ENCODE measurements at places on chromosomes 13 and 19.

DNA sequence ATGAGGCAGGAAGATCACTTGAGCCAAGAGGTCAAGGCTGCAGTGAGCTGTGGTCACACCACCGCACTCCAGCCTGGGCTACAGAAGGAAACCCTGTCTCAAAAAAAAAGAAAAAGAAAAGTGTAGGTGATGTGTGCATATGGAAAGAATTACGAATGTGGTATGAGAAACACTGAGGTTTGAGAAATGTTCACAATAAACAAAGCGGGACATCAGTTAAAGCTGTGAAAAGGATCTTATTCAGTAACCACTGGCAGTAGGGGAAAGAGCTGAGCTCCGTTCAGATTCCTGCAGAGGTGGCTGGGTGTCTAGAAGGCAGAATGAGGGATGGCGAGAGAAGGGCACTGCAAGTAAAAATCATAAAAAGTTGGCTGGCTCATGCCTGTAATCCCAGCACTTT lies 4.1 kb upstream of the IGSF23 start:
- no peak for DNase-seq

DNA sequence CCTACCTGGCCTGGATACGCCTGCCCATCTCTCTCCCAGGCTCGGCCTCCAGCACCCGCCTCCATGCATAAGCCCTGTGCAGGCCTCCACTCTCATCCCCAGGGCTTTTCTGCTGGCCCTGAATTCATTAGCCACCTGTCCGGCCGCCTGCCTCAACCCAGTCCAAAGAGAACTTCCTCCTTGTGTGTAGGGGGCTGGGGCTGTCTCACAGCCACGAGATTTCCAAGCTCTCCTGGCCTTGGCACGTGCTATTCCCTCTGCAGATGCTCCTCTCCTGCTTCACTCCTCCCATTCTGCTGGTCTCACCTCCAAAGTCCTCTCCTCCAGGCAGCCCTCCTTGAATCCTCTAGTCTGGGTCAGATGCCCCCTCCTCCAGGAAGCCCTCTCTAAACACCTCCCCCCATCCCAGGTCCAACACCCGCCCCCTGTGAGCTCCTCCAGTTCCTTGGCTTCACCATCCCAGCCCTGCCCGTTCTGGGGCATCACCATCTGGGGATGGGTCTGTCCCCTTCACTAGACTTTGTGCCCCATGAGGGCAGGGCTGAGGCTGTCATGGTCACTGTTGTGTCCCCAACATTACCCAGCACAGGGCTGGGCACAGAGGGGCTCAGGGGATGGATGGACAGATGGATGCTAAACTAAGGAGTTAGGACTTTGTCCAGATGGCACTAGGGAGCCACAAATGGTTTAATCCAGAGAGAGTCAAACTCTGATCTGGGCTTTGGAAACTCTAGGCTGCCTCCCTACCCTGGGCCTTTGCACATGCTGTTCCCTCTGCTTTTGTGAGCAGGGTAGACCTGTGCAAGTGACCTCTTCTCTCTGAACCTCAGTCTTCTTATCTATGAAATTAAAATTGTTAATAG lies 14.8 kb downstream of the MEIS3 start:
- DNase-seq = no peak

DNA sequence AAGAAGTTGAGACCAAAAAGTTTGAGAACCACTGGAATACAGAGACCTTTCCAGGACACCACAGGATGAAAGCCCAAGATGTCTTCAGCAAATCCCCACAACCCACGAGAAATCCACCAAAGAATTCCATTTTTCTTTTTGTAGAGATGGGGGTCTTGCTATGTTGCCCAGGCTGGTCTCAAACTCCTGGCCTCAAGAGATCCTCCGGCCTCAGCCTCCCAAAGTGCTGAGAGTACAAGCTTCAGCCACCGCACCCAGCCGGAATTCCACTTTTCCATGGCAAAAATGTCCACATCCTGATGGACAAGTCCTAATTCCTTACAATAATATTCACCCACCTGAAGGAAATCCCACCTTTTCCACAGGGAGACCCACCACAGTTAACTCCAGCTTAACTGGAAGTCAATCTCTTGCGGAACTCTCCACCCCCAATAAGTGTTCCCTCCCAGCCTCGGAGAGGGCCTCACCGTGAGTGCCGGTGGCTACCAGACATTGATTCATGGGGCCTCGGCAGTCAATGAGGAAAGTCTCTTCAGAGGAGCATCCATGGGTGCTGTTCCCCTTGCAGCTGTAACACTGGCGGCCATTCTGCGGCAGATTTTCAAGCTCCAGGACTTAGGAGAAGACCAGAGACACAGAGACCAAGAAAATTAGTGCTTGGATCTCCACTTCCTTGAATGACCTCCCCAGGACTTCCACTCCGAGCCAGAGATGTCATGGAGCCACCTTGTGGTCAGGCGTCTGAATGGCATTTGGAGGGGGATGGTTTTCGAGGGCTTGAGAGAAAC lies 12.3 kb upstream of the CADM4 start:
- no peak for DNase-seq

- no peak for DNase-seq
Measured at GRCh38 chr19:54614726-54615125, 15.6 kb upstream of the LILRB1 start.

GRCh38 chr13:98397221-98397620 lies 179.7 kb downstream of the STK24 start:
- no peak for DNase-seq

DNA sequence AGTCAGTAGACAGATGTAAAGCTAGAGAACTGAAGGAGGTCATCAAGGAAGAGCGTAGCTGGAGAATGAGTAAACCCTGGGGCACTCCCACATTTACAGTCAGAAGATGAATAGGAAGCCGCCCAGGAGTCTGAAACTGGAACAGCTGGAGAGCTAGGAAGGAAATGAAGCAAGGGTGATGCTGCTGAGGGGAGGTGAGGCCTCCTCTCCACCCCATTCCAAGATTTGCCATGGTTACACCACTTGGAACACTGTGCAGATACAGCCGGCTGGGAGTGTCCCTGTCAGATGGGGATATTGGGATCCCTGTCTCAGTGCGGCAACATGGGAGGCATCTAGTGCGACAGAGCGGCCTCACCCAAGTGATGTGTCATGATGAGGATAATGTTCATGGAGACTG lies 51.8 kb upstream of the GPI start:
- DNase-seq = no peak

DNA sequence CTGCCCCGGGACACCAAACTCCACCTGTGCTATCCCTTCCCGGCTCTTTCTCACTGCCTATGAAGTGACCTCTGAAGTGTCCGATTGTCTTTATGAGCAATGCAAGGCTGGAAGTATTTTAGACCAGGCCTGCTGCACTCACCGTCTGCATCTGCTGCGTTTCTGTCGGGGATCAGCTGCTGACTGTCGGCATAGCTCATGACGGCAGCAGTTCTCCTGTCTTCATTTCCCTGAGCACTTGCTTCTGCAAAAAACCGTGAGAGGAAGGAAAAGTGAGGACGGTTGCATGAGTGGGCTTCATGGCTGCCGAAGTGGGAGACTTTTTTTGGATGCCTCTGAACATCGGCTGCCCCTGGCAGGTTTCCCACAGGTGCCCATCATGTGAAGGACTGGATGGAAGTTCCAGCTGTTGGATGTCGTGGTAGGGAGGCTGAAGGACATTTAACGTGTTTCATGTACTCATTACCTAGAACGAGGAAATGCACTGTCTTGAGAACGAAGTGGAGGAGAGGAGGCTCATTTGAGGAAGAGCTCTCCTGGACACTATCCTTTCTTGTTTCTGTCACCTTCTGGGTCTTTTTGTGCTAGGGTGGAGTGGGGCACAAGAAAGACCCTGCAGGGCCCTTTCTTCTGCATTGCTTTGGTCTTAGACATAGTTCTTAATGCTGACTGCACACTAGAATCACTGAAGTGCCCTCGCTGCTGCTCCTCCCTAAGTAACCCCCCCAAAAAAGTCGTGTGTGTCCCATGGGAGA lies 94.7 kb downstream of the RNASEH2B start:
- DNase-seq = no peak

DNA sequence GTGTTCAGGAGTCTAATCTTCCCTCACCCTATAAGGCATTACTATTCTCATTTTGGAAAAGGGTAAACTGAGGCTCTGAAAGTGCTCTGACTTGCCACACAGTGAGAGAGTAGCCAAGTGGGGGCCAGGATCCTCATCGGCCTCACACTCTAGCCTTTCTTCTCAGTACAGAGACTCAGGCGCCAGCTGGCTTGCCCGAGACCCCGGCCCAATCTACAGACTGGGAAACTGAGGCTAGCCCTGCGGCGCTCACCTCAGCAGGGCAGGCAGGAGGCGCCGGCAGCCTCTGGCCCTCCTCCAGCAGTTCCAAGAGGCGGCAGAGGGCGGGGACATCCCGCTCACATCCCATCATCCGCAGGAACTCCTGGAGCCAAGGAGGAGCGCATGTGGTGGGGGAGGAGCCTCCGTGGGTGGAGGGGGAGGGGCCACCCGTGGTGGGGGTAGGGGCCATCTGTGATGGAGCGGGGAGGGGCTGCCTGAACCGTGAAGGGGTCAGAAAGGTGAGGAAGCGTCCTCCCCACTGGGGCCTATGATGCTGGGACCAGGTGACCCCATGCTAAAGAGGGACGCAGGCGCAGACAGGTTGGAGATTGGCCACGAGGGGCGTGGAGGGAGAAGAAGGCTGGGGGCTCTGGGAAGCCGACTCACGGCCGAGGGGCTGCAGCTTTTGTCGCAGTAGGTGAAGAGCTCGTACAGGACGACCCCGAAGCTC lies 8.7 kb upstream of the INSL3 start:
- DNase-seq = no peak

DNA sequence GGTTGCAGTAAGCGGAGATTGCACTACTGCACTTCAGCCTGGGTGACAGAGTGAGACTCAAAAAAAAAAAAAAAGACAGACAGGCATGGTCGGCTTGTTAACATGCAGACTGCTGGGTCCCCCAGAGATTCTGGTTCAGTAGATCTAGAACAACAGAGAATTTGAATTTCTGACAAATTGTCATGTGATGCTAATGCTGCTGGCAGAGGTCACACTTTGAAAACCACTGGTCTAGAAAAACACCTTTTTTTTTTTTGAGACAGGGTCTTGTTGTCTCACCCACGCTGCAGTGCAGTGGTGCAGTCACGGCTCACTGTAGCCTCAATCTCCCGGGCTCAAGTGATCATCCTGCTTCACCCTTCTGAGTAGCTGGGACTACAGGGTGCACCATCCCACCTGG lies 7.7 kb upstream of the LRFN3 start:
- no peak for DNase-seq

GRCh38 chr13:22061806-22062391 lies 391.0 kb downstream of the FGF9 start:
- no peak for DNase-seq

GRCh38 chr19:40542202-40542859 lies 34.3 kb upstream of the SHKBP1 start:
- no peak for DNase-seq

- DNase-seq = no peak
Measured at GRCh38 chr19:28578208-28578607, 634.7 kb downstream of the UQCRFS1 start.

DNA sequence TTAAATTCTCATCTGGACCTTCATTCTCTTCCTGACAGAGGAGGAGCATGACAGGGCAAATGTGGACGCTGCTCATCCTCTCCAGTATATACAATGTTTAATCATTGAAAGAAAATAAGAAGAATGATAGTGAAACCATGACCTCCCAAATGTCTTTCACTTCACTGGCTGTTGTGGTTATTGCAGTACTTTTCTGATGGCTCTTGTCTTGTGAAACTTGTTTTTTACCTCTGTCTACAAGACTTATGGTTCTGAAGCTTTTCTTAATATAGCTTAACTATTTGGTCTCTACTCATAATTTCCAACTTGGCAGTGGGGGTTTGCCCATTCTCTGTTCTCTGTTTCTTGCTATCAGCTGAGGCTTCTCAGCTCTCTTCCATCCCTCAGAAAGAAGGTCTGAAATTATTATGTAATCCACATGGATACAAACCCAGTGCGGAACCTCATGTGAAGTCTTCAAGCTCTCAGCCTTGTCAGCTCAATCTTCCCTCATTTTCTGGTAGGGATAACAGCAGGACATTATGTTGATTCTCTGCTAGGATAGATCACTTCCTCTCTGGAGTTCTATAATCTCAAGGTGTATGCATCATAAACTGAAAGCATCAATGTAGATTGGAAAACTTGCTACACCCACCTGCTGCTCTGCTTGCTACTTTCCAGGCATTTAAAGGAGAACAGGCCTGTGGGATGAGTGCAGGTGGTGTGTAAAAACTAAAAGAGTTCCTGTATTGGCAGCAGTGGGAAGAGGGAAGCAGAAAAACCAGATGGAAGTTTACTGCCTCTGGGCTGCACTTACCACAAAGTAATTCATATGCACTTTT lies 250.3 kb upstream of the HTR2A start:
- no peak for DNase-seq

GRCh38 chr13:70090036-70090723 lies 17.4 kb upstream of the ATXN8OS start:
- no peak for DNase-seq

DNA sequence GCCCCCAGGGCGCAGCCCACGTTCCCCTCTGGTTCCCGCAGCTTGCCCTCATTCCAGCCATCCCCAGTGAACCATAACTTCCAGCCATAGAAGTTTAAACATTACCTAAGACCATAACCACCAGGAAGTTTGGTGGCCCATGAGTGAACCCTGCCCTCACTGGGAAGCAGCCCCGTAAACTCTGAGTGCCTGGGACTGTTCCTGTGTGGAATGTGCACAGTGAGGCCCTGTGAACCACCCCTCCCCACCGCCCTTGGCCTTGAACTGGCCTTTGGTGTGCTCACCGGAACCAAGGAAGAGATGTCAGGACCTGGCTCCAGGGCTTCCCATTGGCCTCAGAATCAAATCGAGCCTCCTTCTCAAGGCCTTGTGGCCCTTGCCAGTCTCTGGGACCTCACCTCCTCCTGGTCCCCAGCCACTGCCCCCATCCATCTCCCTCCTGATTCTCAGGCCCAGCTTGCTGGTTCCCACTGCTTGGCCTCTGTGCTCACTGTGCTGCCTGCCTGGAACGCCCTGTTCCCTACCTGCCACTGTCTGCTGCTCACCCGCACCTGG lies 46.5 kb downstream of the DNM2 start:
- DNase-seq = peak; percentile 56

DNA sequence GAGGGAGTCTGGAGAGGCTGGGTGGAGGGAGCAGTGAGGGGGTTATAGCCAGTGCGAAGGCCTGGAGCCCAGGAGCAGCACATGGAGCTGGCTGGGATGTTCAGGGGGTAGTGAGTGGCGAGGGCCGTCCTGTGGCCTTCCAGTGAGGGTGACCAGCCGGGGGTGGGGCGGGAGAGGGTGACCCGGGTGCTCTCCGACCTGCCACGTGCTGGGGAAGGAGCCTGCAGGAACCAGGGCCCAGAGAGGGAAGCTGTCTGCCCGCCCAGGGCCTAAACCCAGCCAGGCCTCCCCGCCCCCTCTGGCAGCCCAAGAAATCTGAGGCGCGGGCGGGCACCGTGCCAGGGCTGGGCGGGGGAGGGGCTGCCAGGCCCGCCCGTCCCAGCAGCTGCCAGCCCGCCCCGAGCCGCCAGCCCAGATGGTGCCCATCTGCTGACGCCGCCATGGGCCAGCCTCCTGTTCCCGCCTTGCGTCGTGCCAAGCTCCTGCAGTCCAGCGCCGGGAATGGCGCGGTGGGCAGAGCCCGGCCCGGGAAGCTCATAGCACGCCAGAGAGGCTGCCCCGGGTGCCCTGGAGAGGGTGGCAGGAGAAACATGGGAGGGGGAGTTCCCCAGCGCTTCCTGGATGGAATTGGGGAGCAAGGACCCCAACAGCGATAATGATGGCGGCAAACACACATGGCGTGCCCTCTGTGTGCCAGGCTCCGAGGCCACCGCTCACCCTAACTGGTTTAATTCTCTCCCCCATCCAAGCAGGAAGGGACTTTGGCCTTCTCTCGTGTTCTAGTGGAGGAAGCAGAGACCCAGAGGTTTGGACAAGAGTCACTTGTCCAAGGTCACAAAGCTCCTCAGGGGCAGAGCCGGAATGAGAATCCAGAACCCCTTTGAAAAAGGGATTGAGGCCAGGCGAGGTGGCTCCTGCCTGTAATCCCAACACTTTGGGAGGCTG lies 21.5 kb downstream of the NFIC start:
- no peak for DNase-seq
